Activated CD4-positive, alpha-beta T cell treated with anti-CD3 and anti-CD28 coated beads, Interleukin-2, Interleukin-4, amounts not matched to agents 100 ng/mL and 50 ng/mL, durations not matched to agents 16 hours and 8 hours (primary cell): ENCODE measurements at places on chromosomes 4 and X.

DNA sequence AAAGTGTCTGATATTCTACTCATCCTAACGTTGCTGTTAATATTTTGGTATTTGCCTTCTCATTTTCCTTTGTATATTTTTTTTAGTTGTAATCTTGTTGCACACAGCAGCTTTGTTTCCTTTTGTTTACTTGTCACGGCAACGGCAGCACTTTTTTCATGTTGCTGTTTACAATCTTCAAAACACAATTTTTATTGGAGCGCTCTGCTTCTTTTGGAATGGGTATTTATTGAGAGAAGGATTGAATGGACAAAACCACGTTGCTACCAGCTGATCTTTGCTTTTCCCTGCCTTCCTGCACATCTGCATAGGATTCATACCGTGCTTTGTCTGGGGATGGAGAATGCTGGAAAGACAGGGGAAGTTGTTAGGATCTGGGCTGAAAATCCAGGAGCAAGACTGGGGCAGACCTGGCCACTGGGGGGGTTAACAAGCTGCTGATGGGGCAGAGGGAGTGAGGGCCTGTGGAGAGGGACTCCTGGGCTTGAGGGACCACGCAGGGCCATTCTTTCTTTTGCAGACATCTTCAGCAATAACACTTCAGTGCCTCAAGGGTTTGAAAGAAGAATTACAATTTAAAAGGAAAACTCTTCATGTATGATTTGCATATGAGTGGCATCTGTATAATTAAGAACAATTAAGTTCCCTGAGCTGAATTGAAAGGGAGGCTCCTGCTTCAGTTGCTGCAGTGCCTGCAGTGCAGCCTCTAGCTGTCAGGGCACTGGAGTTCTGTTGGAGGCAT, 69.8 kb downstream of the TMEM131L start:
- no peak for DNase-seq

DNA sequence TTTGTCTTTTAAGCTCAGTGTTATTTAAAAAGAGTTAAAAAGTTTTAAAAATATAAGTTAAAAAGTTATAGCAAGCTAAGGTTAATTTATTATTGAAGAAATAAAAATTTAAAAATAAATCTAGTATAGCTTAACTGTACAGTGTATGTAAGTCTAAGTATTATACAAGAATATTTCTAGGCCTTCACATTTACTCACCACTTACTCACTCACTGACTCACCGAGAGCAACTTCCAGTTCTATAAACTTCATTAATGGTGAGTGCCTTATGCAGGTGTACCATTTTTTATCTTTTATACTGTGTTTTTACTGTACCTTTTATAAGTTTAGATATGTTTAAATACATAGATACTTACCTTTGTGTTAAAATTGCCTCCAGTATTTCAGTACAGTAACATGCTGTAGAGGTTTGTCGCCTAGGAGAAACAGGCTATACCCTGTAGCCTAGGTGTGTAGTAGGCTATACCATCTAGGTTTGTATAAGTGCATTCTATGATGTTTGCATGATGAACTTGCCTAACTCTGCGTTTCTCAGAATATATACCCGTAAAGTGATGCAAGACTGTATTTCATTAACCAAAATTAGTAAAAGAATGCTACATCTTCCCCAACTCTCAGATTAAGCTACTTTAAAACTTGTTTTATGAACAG, 202.9 kb downstream of the CFAP299 start:
- DNase-seq: no peak

DNA sequence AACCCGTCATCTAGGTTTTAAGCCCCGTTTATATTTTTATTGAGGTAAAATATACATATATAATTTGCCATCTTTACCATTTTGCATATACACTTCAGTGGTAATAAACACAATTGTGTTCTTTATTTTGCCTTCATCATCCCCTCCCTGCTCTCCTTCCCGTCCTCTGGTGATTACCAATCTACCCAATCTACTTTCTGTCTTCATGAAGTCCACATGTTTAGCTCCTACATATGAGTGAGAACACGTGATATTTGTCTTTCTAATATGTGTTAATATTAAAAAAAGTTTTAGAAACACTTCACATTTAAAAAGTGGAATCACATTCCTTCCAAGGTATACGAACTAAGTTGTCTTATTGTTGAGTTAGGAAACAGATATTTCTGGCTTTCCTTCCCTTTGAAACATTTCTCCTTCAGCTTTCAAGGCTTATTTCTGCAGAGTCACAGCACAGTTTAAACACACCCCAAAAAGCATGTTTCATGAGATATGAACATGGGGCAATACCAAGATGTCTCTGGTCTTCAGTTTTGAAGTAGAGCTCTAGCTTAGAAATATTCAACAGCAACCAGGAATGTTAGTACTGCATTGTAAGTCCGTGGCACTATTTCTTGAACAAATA, 35.9 kb downstream of the GYPA start:
- DNase-seq: no peak

DNA sequence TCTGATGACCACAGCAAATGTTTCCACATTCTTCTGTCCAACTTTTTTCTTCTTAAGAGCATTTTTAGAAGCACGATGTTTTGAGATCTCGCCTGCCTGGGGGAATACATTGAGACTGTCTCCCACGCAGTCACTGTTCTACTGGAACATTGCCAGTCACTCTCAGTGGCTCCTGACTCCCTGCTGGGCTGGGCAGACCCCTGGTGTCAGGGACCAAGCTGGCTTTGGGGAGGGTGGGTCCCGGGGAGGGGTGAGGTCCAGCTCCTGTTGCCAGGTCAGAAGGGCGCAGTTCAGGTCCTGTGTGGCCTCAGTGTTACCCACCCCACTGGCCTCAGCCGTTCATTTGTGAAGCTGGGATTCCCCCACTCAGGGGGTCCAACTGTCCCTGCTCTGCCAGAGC, 18.9 kb upstream of the ABLIM2 start:
- DNase-seq: no peak

- no peak for DNase-seq
These were observed 223.0 kb downstream of the SOWAHB start for GRCh38 chr4:76674983-76675382.

GRCh38 chrX:149161435-149162088, 343.5 kb downstream of the IDS start:
- no peak for DNase-seq
